ENCODE measurements at places on chromosomes 7 and 10. TPM values are rescaled to one million over a fixed set of nuclear protein-coding genes. Genes with fewer than 3 reads are reported as not detected.
A peak's percentile ranks its signal among the peaks of the same experiment; 100 is the strongest.

RELN gene
- total RNA-seq: 1.5 TPM

PAPSS2 gene
- 11.7 TPM for total RNA-seq

CACNA2D1 gene
- 20.2 TPM for total RNA-seq

FOXP2 gene
- total RNA-seq: 13.5 TPM

C10orf67 gene
- total RNA-seq: not detected

SPAM1 gene
- total RNA-seq: not detected

DNA sequence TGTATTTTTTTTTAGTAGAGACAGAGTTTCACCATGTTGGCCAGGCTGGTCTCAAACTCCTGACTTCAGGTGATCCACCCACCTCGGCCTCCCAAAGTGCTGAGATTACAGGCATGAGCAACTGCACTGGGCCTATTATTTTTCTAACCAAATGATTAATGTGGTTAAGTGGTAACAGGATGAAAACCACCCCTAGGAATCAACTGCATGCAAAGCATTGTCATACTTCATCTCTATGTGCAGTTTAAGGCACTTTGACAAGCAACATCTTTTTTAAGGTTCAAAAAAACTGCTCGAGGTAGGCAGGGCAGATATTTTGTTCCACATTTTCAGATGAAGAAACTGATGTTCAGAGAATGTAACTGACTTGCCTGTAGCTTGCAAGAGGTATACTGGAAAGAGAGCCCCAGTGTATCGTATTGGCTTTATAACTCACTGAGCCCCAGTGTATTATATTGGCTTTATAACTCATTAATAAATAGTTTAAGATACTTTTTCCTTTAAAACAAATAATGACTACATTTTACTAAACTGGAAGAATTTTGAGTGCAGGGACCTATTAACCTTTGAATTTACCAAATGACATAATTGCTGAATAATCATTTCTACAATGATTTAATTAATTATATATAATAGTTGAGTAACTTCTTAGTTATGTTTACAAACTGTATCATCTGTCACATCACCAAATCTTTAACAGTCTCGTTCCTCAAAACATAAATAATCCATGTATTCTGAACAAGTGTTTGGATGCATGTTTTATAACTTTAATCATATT lies 38.1 kb downstream of the RTKN2 start:
- no peak for DNase-seq

GRCh38 chr7:91949221-91950009 lies 8.8 kb downstream of the AKAP9 start:
- no peak for DNase-seq

GRCh38 chr10:5581670-5582566 lies 57.2 kb downstream of the CALML3 start:
- no peak for DNase-seq

GRCh38 chr10:23538968-23539367 lies 100.1 kb downstream of the OTUD1 start:
- DNase-seq: no peak

DNA sequence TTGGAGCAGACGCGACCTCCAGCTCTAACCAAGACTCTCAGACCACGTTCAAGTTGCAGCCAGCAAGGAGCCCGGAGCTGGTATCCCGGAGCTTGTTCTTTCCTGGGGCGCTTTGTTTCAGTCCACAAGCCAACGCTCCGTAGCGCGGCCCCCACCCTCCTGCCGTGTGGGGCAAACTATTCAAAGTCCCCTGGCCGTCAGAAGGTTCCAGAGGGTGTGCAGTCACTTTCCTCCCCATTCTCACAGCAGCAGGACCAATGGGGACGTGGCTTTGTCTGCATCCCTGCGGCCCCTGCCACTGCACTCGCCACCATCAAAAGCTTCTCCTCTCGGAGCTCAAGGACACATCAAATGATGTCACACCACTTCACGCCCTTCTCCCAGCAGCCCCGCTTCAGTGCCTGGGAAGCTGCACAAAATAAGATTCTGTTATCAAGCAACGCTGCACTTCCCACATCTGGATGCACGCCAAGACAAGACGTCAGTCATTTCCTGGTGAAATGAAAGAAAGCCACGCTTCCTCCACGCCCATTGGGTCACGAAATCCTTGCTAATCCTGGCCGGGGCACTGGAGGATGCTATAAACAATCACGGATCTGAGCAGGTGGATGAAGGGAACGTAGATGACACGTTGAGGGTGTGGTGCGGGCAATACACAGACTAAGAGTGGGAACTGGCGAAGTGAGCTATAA lies 348.2 kb downstream of the PTPRN2 start:
- DNase-seq: peak; percentile 81

DNA sequence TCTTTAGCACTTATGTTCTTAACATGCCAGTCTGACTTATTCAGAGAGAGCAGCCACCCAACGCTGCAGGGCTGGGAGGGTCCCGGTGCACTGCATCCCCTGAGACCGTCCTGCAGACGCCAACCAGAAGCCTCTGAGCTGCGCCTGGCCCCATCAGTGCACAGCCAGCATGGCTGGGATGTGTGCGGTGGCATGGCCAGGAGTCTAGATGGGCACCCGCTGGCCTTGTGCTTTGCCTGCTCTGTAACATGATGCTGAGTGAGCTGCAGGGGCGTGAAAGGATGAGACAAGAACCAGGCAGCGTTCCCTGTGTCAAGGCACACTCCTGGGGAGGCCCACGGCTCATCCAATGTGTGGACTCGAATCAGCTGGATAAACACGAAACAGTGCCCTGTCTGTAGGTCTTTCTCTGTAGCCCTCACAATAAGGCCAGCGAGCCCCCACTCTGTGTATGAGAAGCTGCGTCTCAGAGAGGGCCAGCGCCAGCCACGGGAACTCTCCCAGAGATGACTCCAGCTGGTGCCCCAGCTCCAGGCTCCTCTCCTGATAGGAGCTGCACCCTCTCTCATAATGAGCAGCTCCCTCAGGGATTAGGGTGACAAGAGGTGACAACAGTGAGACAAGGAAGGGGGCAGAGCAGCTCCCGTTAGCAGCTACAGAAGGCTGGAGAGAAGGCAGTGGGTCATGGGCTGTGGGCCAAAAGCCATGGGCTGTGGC lies 96.8 kb downstream of the TNS3 start:
- no peak for DNase-seq

GRCh38 chr7:33039257-33039902 lies 23.2 kb downstream of the NT5C3A start:
- no peak for DNase-seq

DNA sequence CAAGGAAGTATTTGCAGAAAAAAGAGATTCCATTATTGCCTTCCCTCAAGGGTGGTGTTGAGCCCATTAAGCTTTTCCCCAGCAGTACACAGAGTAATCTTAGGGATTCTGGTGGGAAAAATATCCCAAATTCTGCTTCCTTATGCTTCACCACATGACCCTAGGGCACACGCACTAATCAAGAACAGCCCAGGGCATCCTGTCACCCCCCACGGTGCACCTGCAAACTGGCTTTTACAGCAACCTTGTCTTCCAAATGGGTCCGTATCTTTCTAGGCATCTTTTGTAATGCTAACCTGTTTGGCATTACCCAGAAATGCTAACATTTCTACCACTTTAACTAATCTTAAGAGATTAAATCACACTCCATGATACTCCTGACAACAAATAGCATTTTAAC lies 926 bp upstream of the C7orf33 start:
- DNase-seq: no peak

DNA sequence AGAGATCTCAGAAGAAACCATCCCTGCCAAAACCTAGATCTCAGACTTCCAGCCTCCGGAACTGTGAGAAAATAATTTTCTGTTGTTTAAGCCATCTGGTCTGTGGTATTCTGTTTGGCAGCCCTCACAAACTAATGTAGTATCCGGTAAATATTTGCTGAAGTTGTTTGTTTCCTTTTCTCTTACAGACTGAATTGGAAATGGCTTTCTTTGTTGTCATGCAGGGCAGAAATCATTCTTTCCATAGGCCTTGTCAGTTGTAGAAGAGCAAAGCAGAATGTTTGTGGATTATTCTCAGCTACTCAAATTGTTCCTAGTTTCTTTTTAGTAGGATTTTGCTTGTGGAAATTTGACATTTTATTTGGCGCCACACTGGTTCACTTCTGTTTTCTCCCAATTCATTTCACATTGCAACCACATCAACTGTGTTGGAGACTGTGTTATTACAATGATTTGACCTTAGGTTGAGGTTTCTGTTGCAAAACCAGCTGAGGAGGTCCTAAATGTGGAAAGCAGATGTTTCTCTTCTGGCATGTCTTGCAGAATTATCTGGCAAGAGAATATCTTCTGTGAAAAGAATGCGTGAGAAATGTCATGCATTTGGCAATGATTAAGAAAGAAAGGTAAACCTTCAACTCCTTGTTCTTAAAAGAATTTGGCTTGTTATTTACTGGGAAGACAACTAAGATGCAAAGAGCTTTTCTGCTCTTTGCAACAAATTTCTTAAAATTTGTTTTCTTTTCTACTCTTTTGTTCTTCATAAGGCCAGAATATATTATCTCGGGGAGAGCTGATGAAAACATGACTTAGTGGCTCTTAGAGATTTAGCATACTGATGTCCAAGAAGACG lies 25.8 kb downstream of the ACTA2 start:
- DNase-seq: no peak

DNA sequence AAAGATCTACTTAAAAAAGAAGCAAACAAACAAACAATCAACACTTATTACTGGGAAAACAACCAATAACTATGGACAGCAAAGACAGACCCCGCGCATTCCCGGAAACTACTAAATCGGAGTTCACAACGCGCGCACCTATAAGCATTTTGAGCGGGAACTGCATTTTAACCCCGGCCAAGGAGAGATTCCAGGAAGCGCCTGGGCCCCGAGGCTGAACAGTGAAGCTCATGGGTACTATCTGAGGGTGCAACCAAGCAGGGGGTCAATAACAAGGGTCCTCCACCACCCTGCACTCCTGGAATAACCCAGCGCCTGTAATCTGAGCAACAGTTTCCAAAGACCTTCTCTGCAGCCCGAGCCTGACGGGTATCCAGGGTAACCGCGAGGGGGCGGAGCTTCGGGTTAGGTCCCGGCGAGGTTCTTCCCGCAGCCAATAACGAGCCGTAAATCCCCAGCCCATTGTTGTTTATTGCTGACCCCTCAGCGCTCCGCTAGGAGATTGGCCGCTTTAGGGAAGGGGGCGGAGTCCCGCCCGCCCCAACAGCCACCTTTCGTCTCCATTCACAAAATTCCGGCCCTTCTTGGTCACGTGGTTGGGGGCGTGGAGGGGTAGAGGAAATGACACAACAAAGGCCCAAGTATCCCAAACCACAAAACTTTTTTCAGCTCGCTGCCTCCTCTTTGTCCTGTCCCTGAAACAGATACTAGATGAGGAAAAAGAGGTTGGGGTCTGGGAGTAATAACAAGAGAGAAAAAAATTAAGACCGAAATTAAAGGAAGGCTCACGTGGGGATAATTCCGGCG lies 1.7 kb upstream of the ETV1 start:
- peak; percentile 96 for DNase-seq

- no peak for DNase-seq
Measured at GRCh38 chr7:139679731-139680594, 97.8 kb downstream of the HIPK2 start.

- DNase-seq: no peak
Measured at GRCh38 chr10:30818854-30819253, 189.3 kb upstream of the LYZL2 start.

GRCh38 chr7:33109758-33110238 lies 594 bp upstream of the RP9 start:
- no peak for DNase-seq

- DNase-seq: peak; percentile 70
Measured at GRCh38 chr10:520402-520787, 169.1 kb downstream of the DIP2C start.
